ENCODE measurements at places on chromosomes 12 and 14. TPM values are rescaled to one million over a fixed set of nuclear protein-coding genes. Genes with fewer than 3 reads are reported as not detected.

- no peaks in the 10 kb centered on the region for H3K4me1 ChIP-seq
- H3K36me3 ChIP-seq: no peaks in the 10 kb centered on the region
- H3K27me3 ChIP-seq: no peaks in the 10 kb centered on the region
These were observed 105.1 kb downstream of the PRIMA1 start for GRCh38 chr14:93683226-93683625.

GRCh38 chr14:41986700-41987099, 380.0 kb downstream of the LRFN5 start:
- H3K27me3 ChIP-seq: no peaks in the 10 kb centered on the region
- H3K4me1 ChIP-seq: no peaks in the 10 kb centered on the region
- DNase-seq: no peak
- no peak overlapping the region for H3K27ac ChIP-seq
- H3K4me3 ChIP-seq: no peak overlapping the region

GRCh38 chr14:33680873-33681272, 270.0 kb downstream of the EGLN3 start:
- H3K27me3 ChIP-seq: no peaks in the 10 kb centered on the region
- DNase-seq: no peak
- H3K4me3 ChIP-seq: no peak overlapping the region

DNA sequence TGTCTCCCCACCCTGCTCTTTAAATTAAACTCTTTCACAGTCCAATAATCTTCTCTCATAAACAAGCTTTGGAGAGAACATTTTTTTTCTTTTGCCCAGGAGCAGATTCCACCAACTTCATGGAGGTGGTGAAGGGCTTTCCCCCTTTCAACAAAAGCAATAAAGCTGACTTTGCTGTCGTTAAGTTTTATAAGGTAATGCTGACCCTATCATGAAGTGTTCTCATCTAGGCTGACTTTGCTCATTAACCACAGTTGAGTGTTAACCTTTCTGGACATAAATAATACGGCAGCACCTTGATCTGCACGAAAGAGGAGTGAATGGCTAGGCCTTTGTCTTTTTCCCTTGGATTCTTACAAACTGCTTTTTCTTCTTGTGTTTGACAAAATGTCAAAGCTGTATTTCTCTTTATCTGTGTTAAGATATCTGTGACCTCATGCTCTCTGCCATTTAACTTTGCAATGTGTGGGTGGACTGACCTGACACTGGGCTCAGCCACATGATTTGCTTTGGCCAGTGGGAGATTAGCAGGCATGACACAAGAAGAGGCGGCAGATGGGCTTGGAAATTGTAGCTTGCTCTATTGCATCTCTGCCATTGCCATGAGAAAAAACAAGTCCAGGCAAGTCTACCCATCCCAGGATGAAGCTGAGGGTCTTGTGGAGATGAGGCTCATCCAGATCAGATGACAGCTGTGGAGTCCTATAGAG, 470.9 kb upstream of the CCDC196 start:
- no peak overlapping the region for H3K27ac ChIP-seq
- no peak for DNase-seq
- H3K36me3 ChIP-seq: no peaks in the 10 kb centered on the region
- no peaks in the 10 kb centered on the region for H3K27me3 ChIP-seq
- H3K4me3 ChIP-seq: no peak overlapping the region

- no peak for DNase-seq
- no peaks in the 10 kb centered on the region for H3K27me3 ChIP-seq
- no peak overlapping the region for H3K4me3 ChIP-seq
- H3K4me1 ChIP-seq: peaks cover 3% of the 10 kb centered on the region
These were observed 50.1 kb downstream of the ACTN1 start for GRCh38 chr14:68928770-68929550.

Gene ZFC3H1
- total RNA-seq: 32.3 TPM

DNA sequence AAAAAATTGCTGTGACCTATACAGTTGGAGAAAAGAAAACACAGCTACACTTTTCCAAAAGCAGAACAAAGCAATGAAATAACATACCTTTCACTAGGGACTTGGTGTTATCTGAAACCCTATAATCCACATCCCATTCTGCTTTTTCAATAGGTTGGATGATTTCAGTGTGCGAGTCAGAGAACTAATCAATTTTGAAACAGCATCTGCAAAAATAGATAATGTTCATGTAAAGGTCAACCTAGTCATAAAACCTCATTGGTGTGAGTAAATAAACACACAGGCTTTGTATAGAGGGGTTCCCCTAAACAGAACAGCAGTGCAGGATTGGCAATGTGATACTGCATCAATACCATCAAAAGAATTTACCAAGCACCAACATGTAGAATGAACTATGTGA, 173.0 kb upstream of the G2E3 start:
- H3K27me3 ChIP-seq: no peaks in the 10 kb centered on the region
- DNase-seq: no peak
- no peak overlapping the region for H3K4me3 ChIP-seq

- no peak overlapping the region for H3K27ac ChIP-seq
- H3K4me3 ChIP-seq: no peak overlapping the region
- H3K27me3 ChIP-seq: no peaks in the 10 kb centered on the region
- H3K4me1 ChIP-seq: no peaks in the 10 kb centered on the region
These were observed 259.6 kb upstream of the TMTC1 start for GRCh38 chr12:30043151-30043847.

DNA sequence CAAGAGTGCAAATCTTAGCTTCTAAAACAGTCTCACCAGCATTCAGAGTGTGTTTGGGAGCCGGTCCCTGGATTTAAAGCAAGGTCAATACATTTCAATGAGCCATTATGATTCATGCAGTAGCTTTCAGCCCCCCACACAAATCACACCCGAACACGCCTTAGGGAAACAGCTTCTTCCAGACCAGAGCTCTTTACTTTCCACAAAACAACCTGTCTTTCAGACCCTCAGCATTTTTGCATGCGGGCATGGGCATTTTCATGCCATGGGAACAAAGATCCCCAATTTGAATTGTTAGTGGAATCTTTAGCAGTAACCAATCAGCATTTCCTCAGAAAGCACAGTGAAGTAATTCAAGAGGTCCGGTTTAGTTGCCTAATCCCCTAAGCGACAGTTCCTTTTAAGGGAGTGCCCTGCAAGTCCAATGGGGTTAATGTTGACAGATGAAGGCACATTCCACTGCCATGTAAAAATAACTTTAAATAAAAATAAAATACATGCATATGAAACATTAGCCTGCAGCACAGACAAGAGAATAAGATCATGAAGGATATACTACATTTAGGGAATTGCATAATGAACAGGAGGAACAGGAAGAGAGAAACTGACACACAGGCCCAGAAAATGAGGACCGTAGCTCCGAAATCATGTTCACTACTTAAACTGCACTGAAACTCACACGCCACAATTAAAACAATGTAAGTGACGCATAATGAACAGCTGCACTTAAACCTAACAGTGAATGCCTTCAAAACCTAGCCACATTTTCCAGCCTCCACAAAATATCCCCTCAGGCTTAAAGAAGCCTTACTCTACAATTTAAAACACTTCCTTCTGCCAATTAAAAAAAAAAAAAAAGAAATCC, 4.0 kb downstream of the VPS37B start:
- H3K4me1 ChIP-seq: peaks cover 39% of the 10 kb centered on the region
- no peak overlapping the region for H3K4me3 ChIP-seq
- no peaks in the 10 kb centered on the region for H3K27me3 ChIP-seq
- H3K36me3 ChIP-seq: no peaks in the 10 kb centered on the region
- DNase-seq: no peak
- H3K27ac ChIP-seq: peak overlapping the region; percentile 6

- H3K4me1 ChIP-seq: no peaks in the 10 kb centered on the region
- no peak for DNase-seq
- no peak overlapping the region for H3K27ac ChIP-seq
- no peaks in the 10 kb centered on the region for H3K27me3 ChIP-seq
These were observed 7.7 kb upstream of the ASB2 start for GRCh38 chr14:93984070-93984469.

DNA sequence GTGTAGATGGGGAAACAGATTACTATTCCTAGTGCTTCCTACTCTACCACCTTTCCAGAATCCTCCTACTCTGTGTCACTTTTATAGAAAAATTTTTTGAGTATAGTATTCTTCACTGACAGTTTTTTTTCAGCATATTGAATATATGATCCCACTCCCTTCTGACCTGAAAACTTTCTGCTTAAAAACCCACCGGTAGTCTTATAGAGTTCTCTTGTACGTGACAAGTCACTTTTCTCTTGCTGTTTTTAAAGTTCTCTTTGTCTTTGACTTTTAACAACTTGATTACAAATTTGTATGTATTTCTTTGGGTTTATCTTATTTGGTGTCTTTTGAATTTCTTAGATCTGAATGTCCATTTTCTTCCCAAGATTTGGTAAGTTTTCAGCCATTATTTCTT, 133.6 kb upstream of the SLC38A2 start:
- no peak overlapping the region for H3K4me3 ChIP-seq
- no peak overlapping the region for H3K27ac ChIP-seq
- no peaks in the 10 kb centered on the region for H3K27me3 ChIP-seq
- no peaks in the 10 kb centered on the region for H3K4me1 ChIP-seq

- no peaks in the 10 kb centered on the region for H3K27me3 ChIP-seq
- DNase-seq: no peak
- H3K36me3 ChIP-seq: no peaks in the 10 kb centered on the region
- no peaks in the 10 kb centered on the region for H3K4me1 ChIP-seq
These were observed 172.3 kb downstream of the NDUFA12 start for GRCh38 chr12:94831081-94831751.

Gene RPL10L
- not detected for total RNA-seq

Gene LIN7A
- total RNA-seq: 20.6 TPM

DNA sequence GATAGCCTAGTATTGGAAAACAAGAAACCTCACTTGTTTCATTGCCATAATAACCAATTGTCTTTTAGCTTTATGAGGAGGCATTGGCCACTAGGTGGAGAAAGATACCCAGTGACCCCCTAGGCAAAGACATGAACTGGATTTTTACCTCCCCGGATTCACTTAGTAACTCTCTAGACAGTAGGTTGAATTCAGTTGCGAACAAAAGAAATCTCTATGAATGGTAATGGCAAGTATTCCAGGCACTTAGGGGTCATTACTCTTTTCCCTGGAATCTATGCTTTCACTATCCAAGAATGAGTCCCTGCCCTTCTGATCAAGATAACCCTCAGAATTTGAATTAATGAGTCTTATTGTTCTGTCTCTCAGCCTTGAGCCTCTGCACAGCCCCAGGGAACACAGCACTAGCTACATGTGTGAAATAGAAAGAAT, 29.5 kb upstream of the RHOJ start:
- H3K27ac ChIP-seq: no peak overlapping the region
- no peaks in the 10 kb centered on the region for H3K36me3 ChIP-seq
- DNase-seq: no peak
- H3K27me3 ChIP-seq: peaks cover 3% of the 10 kb centered on the region

Gene GZMH
- total RNA-seq: 0.28 TPM

GRCh38 chr12:455821-456220, 3.9 kb upstream of the B4GALNT3 start:
- peaks cover 3% of the 10 kb centered on the region for H3K27me3 ChIP-seq
- H3K36me3 ChIP-seq: no peaks in the 10 kb centered on the region
- no peak overlapping the region for H3K4me3 ChIP-seq

- no peak overlapping the region for H3K27ac ChIP-seq
- no peaks in the 10 kb centered on the region for H3K36me3 ChIP-seq
- no peaks in the 10 kb centered on the region for H3K27me3 ChIP-seq
- no peaks in the 10 kb centered on the region for H3K4me1 ChIP-seq
- no peak for DNase-seq
These were observed 110.3 kb downstream of the NELL2 start for GRCh38 chr12:44765796-44766195.

Gene CLEC1B
- 29.8 TPM for total RNA-seq

DNA sequence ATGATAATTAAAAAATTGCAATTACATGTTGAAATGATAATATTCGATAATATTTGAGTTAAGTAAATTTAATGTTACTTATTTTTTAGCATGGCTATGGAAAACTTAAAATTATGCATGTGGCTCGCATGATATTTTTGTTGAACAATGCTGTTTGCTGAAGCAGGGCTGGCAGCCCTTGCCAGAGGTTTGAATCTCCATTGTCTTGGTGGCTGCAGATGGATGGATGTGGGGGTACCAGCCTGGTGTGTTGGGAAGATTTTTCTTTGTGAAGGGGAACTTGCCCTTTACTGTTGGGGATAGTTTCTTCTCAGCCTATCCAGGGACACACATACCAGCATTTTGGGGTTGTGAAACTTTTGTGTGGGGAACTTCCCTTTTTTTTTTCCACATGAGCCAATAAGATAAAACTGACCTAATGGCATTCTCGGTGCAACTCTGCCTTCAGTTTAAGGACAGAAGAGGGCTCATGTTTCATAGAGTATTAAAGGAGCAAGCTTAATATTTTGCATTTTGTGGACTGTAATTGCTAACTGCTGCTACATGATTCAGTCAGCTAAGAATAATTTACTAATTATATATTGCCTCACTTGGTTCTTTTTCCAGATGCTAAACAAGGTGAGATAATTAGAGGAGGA, 8.8 kb downstream of the RASSF3 start:
- DNase-seq: no peak
- H3K4me3 ChIP-seq: no peak overlapping the region
- peak overlapping the region; percentile 41 for H3K27ac ChIP-seq
- no peaks in the 10 kb centered on the region for H3K36me3 ChIP-seq

- H3K4me1 ChIP-seq: peaks cover 5% of the 10 kb centered on the region
- no peaks in the 10 kb centered on the region for H3K36me3 ChIP-seq
- H3K27me3 ChIP-seq: no peaks in the 10 kb centered on the region
- no peak overlapping the region for H3K27ac ChIP-seq
These were observed 474.1 kb downstream of the FLRT2 start for GRCh38 chr14:86003998-86004397.

DNA sequence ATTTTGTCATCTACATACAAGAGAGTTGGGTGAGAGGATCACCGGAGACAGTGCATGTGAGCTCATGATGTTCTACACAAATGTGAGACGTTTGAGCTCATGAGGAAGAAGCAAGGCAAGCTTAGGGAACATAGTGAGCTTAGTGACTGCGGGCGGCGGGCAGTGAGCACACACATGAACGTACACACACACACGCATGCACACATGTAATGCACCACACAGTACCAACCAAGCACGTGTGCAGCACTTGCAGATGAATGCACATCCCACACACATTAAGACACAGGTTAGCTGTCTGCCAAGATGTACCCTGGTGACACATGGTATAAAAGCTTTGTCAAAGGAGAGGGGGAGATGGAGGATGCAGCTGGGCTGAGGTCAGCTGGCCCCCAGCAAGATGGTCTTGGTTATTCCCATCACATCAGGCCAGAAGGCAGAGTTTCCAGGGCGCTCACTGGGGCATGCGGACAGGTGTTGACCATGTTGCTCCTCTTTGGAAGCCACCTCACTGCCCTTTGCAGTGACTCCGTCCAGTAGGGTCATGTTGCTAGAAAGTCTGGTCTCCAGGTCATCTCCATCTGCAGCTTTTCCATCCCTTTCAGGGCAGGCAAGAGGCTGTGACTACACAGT, 8.7 kb upstream of the CACNA2D4 start:
- no peaks in the 10 kb centered on the region for H3K4me1 ChIP-seq
- H3K27me3 ChIP-seq: no peaks in the 10 kb centered on the region

DNA sequence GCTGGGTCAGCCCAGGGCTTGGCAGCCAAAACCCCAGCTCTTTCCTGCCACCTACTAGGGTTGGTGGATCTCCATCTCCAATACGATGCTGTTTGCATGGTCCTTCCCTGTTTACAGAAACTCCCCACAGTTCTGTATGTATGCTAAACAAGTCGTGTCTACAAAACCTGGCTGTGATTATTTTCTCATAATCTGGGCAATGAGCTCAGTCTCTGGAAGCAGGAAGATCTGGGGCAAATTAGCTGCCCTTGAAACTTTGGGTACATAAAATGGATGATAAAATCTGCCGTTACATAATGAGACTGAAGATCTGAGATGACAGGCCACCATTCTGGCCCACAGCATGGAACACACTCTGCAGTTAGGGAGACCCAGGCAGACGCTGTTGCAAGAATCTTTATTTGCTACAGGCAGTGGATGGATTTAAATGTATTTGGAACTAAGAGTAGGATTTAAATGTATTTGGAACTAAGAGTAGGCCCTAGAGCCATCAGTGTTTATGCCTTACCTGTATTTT, 31.7 kb downstream of the ACADS start:
- H3K27ac ChIP-seq: no peak overlapping the region
- H3K36me3 ChIP-seq: no peaks in the 10 kb centered on the region
- H3K4me3 ChIP-seq: no peak overlapping the region
- DNase-seq: no peak

Gene PRH2
- 0.23 TPM for total RNA-seq
